ENCODE measurements at places on chromosomes 3 and 15.

- no peak for DNase-seq
These were observed 584.8 kb downstream of the DIPK2A start for GRCh38 chr3:144556392-144556791.

DNA sequence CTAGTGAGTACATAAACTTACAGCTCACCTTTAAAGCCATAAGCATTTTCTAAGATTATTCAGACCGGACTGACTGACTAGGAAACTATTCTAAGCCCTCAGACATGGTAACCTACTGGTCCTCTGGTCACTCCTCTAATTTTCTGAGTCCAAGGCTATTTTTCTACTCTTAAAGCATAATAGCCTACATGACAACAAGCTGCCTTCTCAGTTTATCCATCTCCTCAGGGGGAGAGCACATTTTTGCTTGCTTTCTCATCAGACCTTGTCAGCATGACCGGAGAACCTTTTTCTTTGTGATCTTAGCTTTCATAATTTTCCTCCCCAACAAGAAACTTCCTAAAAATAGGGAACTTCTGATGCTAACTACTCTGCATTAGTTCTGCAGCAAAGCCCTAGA is 38.4 kb downstream of the UBP1 start:
- DNase-seq, result no peak

- no peak for DNase-seq
These were observed 5.7 kb upstream of the PLSCR1 start for GRCh38 chr3:146550070-146550615.

GRCh38 chr15:80557441-80558234 is 137.5 kb upstream of the ABHD17C start:
- no peak for DNase-seq

DNA sequence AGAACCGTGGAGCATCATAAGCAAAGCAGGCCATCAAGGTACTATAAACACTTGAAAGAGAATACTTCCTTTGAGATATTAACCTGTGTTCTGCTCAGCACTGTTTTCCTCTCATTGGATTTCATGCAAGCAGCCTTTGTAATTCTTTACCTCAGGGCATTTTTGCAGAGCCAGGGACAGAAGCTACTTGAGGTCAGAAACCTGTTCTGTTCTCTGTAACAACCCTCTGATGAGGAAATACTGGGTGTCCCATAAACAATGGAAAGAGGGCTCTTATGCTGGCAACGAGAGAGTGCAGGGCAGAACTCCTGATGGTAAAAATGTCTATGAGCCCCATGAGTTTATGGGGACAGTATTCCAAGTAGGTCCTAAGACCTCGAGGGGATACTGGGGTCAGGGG is 66.0 kb downstream of the DCLK3 start:
- DNase-seq, result no peak

DNA sequence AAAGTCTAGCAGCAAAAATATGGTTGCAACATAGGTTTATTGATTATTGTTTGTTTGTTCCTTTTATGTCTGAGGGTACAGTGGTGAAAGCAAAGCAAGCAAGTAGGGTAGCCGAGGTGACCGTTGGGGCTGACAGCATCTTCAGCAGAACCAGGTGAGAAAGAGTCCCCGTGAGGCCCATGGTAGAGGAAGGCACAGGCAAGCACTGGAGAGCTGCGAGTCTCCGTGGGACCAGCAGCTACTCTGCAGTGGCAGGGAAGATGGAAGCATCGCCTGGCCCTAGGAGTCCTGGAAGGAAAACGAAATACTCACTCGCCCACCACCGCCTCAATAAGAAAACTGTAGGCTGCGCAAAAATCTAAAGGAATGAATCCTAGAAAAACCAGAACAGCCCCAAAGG is 25.3 kb upstream of the GABRA5 start:
- no peak for DNase-seq

- no peak for DNase-seq
These were observed 41.0 kb downstream of the GOLGA6A start for GRCh38 chr15:74041311-74041756.

Data from NCI-H526 treated with DMSO at 0.1 percent for 48 hours (cell line).